CD4-positive, alpha-beta T cell treated with Interleukin-2 at 100 ng/mL for 4 hours (primary cell): ENCODE measurements at places on chromosomes 5 and 9.

DNA sequence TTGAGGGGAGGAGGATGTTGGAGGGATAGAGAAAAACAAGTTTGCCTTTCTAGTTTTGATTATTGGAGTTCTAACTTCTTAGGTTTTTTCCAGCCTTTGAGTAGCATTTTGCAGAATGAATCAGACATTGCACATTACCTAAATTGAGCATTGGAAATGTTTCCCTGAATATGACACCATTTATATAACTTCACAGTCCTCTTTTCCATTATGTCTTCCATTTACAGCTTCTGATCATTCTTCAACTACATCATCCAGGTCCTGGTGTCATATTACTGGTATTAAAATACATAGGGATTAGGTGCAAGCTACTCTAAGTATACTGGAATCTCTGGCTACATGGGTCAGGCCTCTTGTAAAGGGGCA is 286.1 kb downstream of the ARHGAP26 start:
- no peak for DNase-seq

DNA sequence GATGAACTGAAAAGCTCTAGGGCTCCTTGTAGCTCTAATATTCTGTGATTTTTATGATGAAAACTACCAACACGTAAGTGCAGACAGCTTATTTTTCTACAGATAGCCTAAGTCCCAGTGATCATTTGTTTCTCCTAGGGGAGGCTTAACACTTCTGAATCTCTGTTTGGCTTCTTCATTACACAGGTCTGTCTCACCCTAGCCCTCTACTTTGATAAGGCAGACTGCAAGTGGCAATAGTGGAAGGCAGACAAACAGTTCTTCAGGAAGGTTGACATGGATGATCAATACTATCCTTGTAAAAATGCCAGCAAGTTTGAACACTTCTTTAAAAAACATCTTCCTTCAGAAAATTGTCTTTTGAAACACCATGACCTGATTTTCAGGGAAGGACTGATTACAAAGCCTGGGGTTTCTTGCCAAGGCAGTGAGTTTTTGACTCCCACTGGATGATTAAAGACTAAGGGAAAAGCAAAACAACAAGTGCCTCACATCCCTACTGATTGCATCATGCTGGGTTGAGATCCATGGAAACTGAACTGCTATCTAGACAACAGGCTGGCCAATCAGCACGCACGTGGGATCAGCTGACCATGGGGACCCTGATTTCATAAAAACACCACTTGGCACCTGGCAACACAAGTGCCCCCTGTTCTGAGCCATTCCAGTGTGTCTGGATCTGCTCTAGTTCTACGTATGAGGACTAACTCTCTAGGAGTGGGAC is 212.2 kb downstream of the SMARCA2 start:
- DNase-seq, result no peak

- DNase-seq, result no peak
Measured at GRCh38 chr9:82621447-82621846, 441.5 kb downstream of the RASEF start.

DNA sequence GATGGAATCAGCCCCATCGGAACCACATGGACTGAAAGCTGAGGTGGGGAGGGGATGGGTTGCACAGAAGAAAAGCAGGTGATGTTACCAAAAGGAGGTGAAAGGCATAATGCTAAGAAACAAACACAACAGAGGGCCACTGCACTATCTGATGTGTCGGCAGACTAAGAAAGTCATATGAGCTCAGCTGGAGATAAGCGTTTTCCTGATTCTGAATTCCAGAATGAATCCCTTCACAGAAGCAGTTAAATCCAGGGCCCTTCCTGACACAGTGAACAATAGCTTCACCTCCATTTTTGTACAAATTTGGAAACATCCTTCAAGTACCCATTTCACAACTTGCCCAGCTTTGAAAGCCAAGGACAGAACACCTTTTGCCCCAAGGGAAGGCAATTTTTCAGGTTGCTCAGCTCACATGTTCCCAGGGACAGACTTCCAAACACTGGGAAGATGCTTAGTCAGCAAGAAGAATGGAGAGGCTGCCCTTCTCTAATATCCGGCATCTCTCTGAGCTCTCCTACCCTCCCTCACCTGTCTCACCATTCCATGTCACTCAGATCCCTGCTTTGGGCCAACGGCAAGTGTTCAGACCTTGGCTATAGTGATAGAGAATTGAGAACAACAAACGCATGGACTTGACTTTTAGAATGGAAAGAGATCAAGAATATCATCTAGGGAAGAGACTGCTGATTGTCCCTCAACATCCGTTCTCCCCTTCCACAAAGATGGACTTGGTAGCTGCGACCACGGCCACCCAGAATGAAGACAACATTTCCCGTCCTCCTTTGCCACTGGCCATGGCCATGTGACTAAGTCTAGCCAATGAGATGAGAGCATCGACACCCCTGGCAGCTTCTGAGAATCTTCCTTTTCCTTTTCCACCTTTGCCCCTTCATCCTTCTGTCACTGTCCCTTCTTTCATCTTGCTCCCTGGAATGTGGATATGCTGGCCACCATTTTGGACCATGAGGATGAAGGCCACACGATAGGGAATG is 68.6 kb upstream of the IL17B start:
- DNase-seq, result no peak

- DNase-seq, result no peak
Measured at GRCh38 chr9:76684213-76684612, 80.0 kb upstream of the PCA3 start.

DNA sequence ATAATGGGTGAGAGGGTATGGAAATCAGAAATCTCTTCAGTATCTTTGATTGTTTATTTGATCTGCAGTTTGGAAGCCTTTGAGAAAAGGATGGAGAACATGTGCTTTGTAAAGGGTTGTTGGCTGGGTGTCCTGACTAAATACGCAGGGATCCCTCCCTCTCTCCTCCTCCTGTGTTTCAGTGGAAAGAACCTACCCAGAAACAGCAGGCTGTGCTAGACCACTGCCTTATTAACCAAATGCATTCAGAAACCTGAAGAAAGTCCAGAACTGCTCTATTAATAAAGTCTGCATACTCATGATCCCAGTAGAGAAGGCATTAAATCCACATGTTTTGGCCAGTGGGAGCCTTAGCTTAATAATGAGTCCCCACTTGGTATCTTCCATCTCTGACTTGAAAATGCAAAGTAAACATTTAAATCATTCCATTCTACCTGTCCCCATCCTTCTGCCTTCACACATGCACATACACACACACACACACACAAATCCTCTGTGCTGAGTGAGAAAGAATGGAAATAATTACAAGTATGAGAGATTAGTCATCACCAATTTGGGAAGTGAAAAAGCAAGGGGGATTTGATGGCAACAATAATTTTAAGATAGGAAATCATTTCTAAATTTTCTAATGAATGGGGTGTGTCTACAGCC is 10.0 kb upstream of the LECT2 start:
- no peak for DNase-seq

DNA sequence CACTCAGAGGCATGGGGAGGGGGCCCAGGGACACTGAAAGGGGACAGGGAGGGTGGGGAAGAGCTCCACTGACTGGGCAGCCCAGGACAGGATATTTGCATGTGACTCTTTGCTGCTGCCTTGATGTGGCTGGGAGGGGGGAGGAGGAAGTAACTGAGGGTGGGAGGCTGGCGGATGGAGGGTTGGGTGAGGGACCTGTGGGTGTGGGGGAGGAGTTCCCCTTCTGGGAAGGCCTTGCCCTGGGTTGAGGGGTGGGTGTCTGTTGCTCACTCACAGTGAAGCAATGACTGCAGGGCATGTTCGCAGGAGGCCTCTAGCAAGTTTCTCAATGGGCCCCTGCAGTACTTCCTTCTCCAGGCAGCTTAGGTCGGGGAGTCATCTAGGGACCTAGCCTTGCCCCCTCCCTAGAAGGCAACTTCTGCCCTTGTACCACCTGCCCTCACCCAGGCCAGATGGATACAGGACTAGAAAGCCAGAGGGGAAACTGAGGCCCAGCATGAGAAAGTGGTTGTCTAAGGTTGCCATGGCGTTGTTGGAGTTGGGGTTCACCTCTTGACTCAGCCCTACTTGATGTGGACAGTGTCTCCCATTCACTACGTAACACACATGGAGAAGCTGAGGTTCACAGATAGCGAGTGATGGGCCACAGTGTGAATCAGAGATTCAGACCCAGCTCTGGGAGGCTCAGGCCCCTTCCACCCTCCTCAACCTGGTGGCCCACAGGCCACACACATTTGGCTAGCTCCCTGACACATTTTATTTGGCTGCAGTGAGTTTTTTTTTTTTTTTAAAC is 3.0 kb downstream of the GRK6 start:
- peak; percentile 91 for DNase-seq

DNA sequence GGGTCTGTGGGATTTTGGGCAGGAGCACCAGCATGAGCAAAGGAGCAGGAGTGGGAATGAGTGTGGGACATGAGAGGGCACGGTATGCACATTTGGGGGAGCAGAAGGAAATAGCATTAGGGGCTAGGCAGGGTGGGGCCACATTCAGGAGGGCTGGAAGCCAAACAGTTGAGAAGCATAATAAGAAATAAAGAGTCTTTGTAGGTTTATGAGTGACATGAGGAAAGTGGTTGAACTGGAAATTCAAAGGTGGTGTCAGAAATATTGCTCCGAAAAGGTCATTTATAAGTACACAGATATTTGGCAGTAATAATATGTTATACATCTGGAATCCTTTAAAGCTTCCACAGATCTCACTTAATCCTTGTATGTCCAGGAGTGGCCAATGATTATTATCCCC is 26.4 kb downstream of the ARHGEF28 start:
- no peak for DNase-seq

- DNase-seq, result no peak
Measured at GRCh38 chr9:37938121-37938891, 34.4 kb upstream of the SLC25A51 start.

GRCh38 chr9:88828492-88828974 is 162.7 kb upstream of the S1PR3 start:
- no peak for DNase-seq

DNA sequence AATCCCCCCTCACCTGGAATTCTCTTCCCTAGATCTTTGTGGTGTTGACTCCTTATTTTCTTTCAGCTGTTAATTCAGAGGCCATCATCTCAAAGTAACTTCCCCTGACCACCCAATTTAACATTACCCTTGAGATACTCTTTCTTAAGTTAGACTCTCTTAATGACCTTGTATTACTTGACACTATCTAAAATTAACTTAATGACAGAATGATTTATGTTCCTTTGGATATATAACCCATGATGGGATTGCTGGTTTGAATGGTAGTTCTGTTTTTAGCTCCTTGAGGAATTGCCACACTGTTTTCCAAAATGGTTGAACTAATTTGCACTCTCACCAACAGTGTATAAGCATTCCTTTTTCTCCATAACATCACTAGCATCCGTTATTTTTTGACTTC is 298.0 kb downstream of the NNT start:
- no peak for DNase-seq

- no peak for DNase-seq
Measured at GRCh38 chr5:151181818-151182523, 24.4 kb upstream of the ANXA6 start.

GRCh38 chr9:18297056-18297841 is 176.7 kb upstream of the ADAMTSL1 start:
- DNase-seq, result no peak

DNA sequence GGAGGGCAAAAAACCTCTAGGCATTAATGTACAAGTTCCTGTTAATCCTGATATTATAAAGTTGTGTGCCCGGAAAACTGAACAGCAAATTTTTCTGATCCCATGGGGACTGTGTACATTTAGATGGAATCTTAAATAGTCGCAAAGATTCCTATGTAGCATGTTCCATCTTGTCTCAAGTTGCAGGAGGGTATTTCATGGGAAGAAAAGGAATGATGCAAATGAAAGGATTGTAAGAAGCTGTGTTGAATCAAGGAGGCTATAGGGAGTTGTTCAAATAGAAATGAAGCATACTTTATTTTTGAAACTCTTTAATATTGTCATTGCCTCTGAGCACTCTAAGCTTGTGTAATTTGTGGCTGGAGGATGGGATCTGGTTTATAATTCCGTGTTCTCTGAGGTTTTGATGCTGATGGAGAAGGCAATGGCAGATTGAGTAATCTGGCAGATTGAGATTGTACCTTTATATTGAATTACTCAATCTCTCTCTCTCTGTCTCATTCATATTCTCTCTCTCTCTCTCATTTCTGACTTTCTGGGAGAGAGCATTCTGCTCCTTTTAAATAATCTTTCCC is 288.5 kb downstream of the OSTF1 start:
- no peak for DNase-seq

GRCh38 chr5:34486160-34486848 is 169.8 kb upstream of the RAI14 start:
- DNase-seq, result peak; percentile 58

DNA sequence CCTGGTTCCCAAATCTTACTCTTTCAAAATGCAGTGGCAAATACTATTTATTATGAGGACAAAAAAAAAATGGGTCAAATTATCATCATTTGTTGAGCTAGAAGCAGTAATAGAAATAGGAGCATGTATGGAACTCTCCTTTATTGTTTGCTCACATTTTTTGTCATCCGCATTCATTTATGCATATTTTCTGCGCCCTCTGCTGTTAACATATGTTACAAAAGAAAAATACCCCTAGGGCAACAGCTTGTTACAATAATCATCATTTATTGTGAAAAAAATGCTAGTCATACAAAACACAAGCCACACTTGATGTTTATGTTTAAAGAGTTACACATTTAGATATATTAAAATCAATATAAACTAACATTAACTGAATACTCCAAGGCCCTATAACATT is 328.2 kb downstream of the TUSC1 start:
- DNase-seq, result no peak

GRCh38 chr5:138655530-138656190 is 80.5 kb upstream of the HSPA9 start:
- no peak for DNase-seq

GRCh38 chr5:53261245-53261644 is 151.7 kb upstream of the MOCS2 start:
- no peak for DNase-seq

DNA sequence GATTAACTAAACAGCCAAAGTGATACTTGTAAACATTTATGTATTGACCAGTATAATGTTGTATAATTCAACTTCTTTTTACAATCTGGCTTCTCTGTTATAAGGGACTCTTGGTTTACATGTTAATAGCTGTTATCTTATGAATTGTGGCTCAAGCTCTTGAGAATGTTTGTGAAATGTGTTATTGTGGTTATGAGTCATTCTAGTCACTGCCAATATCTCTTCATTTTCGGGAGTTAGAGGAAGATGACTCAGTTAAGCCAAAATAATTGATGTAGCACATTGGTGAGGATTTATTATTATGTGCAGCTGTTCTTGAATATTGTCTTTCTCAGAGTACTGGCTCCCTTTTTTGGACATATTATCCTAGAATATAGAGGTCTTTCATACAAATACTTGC is 655.2 kb upstream of the RIOK2 start:
- no peak for DNase-seq

DNA sequence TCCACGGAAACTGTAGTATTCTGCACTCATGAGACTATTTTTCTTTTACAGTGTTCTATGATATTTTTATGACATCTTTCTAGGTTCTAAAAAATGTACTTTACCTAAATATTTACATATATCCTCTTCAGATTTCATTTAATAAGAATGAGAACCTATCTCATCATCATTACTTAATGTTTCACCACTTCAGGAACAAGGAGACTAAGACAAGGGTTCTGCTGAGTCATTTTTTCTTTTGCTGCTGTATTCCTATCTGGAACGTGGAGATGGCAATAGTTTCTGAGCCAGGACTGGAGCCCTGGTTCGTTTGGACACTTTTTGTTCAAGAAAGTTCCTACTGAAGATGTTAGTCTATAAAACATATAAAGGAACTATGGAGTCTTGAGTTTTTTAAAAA is 258.2 kb upstream of the MAP3K1 start:
- DNase-seq, result no peak
